ENCODE measurements at places on chromosomes 11 and 22.

DNA sequence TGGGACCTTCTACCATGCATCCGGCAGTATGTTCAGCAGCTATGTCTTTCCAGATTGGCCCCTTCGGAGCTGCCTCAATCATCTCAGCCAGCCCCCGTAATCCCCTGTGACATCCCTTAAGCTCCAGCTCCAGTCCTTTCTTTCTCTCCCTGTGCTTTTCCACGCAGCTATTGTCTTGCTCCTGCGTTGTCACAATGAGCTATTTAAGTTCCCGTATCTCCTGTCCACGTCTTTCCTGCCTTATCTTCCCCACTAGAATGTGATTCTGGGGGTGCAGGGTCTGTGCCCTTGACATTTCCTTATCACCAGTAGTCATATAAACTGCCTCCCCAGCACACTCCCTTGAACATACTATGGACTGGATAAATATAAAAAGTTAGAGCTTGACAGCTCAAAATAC lies 5.1 kb upstream of the ETS1 start:
- DNase-seq = no peak

DNA sequence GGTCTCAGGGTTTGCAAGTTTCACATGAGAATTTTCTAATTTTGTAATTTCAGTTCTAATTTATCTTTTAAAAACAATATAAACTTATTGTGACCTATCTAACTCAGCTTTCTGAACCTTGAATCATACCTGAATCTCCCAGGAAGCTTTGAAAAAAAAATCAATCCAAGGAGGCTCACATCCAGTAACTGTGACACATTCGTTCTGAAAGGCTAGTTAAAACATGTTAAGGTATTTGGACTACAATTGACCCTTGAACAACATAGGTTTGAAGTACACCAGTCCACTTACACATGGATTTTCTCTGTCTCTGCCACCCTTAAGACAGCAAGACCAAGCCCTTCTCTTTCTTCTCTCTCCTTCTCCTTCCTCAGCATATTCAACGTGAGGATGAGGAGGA lies 40.0 kb downstream of the DDI1 start:
- no peak for DNase-seq

GRCh38 chr22:46714550-46714949 lies 23.5 kb downstream of the CERK start:
- DNase-seq = no peak

- no peak for DNase-seq
These were observed 2.3 kb upstream of the FOLR1 start for GRCh38 chr11:72189455-72190250.

DNA sequence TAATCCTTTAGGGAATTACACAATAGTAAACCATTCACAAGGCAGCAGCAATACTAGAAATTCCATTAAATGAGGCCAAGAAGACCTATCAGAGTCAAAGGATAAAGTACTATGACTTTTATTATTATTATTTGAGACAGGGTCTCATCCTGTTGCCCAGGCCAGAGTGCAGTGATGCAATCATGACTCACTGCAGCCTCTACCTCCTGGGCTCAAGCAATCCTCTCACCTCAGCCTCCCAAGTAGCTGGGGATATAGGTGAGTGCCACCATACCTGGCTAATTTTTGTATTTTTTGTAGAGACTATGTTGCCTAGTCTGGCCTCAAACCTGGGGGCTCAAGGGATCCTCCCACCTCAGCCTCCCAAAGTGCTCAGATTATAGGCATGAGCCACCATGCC lies 51.8 kb downstream of the TTC28 start:
- no peak for DNase-seq
